ENCODE measurements at places on chromosomes 6 and 20. TPM values are rescaled to one million over a fixed set of nuclear protein-coding genes. Genes with fewer than 3 reads are reported as not detected.

DNA sequence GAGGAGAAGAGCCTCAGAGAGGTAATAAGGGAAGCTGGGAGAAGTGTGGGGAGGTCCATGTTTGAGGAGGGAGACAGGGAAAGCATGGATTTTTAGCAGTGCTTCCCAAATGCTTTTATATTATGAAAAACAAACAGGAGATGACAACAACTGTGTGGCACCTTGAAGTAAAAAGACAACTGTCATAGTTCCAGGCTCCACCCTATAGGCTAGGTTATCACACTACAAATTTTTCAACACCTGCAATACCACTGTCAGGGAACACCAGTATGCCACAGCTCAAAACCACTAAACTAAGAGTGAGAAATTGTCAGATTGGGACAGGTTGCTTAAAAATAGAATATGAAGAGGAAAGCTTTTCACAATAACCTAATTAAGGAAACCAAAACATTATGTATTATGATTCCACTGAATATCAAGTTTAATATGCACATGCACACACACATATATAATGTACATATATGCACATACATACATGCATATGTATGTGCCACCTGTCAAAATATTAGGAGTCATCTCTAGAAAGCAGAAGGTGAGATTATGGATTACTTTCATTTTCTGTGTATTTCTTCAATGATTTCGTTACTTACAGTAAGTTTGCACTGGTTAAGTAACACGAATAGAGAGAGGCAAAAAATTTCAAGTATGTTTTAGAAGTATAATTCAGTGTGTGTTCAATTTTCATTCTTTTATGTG is 261.2 kb downstream of the PTPRK start:
- H3K27me3 ChIP-seq = no peaks in the 10 kb centered on the region
- no peaks in the 10 kb centered on the region for H3K36me3 ChIP-seq
- peak overlapping the region; percentile 35 for H3K4me3 ChIP-seq
- DNase-seq = peak; percentile 57

DNA sequence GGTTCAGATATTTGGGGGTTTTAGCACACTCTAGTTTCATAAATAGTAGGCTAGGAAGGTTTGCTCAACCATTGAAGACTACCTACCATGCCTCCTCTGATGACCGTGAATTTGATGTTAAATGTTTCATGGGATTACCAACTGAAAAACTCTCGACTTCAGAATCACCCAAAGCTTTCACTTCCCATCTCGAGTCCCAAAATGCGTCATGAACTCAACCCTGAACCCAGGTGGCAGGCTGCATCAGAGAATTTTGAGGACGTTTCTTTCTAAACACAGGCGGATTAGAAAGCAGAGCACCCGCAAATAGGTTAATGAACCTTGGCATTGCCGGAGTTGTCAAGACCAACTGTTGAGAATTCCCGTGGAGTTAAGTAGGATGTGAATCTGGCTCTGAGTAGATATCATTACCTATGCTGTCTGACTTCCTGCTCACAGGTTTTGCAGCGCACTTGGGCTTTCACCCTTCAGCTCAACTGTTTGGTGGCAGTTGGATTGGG is 98.4 kb upstream of the ADTRP start:
- no peaks in the 10 kb centered on the region for H3K36me3 ChIP-seq
- no peak for DNase-seq
- H3K27me3 ChIP-seq = no peaks in the 10 kb centered on the region
- no peak overlapping the region for H3K4me3 ChIP-seq
- no peaks in the 10 kb centered on the region for H3K4me1 ChIP-seq
- H3K27ac ChIP-seq = no peak overlapping the region

GRCh38 chr6:12555267-12555666 is 161.3 kb upstream of the PHACTR1 start:
- H3K27me3 ChIP-seq = no peaks in the 10 kb centered on the region
- H3K4me1 ChIP-seq = no peaks in the 10 kb centered on the region
- H3K27ac ChIP-seq = no peak overlapping the region
- H3K36me3 ChIP-seq = no peaks in the 10 kb centered on the region
- H3K4me3 ChIP-seq = no peak overlapping the region

GRCh38 chr6:1337791-1338190 is 25.9 kb downstream of the FOXQ1 start:
- H3K4me1 ChIP-seq = no peaks in the 10 kb centered on the region
- DNase-seq = no peak
- H3K27ac ChIP-seq = no peak overlapping the region
- no peaks in the 10 kb centered on the region for H3K36me3 ChIP-seq

DNA sequence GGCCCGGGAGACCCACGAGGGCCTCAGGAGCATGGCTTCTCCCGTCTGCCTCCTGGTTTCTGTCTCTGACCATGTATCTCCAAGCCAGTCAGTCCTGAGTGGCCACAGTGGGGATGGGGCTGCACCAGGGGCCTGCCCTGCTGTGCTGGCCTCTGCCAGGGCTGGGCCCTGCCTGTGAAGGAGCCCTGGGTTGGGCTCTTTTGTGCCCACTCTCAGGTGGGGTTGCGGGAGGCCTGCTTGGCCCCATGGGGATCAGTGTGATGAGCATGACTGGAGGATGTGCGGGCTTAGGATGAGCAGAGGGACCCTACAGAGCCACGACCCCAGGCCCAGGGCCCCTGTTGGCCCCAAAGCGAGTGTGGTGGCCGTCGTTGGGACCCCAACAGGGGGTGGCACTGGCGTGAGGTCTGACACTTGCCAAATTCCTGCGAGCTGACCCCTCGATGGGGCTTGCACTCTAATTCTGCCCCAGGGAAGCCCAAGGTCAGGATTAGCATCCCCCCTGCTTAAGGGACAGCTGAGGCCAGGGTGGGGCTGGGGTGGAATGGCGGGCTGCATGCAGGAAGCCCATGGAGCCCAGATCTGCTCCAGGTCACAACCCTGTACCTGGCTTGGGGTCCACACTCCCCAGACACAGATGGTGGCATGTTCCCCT is 90.0 kb upstream of the BHLHE23 start:
- H3K27ac ChIP-seq = no peak overlapping the region
- DNase-seq = no peak
- no peaks in the 10 kb centered on the region for H3K36me3 ChIP-seq

The PARD6B gene
- 8.2 TPM for total RNA-seq

The SLC17A9 gene
- total RNA-seq = 5.5 TPM

The CALHM6 gene
- 3.1 TPM for total RNA-seq

The SLC17A2 gene
- not detected for total RNA-seq

The MOG gene
- not detected for total RNA-seq
